ENCODE measurements at places on chromosomes 7 and 10.

DNA sequence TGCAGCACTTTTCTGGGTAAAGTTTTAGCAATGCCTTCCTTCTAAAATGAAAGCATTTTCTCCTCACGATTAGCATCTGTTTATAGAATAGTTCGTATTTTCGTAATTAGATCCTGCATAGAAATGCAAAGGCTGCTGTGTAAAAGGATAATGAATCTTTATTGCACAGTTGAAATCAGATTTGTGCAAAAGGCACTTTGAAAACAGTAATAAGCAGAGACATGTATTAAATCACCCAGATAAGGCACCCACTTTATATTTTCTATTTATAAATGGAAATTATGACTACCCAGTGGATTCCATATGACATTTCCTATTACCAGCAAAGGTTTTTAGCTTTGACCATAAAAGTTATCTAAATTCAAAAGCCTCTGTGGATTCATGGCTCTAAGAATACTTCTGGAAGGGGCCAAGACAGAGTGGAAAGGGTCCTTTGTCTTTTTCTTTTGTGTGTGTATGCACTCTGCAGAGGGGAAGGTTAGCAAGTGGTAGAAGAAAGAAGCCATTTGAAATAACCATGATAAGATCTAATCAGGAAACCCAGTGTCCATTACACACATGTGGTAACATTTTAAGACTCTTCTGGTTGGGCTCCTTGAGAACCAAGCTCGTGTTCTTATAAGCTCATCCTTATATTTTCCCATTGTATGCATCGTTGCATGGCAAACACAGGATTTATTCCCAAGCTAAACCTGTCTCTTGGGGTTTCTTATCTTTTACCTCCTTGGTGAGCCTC lies 612.1 kb downstream of the AUTS2 start:
- DNase-seq = no peak

- DNase-seq = peak; percentile 27
Observed at GRCh38 chr10:34637418-34637911, 177.6 kb downstream of the PARD3 start.

GRCh38 chr10:121580276-121581116 lies 17.7 kb downstream of the FGFR2 start:
- no peak for DNase-seq

GRCh38 chr7:131673576-131673975 lies 117.1 kb upstream of the PODXL start:
- DNase-seq = no peak

- DNase-seq = no peak
Observed at GRCh38 chr7:102119925-102120324, 166.7 kb upstream of the SH2B2 start.

- no peak for DNase-seq
Observed at GRCh38 chr7:30302656-30303311, 18.4 kb downstream of the ZNRF2 start.

DNA sequence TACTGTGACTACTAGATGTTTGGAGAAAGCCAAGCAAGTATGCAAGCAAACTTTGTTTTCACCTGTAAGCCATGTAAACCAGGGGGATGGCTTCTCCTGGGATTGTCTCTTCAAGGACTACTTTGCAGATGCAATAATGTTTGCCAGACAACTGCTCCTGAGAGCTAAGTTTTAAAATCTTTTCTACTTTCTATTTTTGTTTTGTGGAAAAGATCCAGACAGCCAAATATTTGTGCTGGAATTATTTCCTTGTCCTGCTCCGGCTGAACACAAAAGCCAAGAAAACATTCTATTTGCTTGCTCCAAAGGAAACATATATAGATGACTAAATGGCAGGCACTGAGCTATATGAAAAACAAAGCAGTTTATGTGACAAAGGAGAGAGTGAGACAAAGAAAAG lies 51.6 kb downstream of the TFPI2 start:
- no peak for DNase-seq

- peak; percentile 67 for DNase-seq
Observed at GRCh38 chr10:61902445-61903220, 1.1 kb downstream of the ARID5B start.

DNA sequence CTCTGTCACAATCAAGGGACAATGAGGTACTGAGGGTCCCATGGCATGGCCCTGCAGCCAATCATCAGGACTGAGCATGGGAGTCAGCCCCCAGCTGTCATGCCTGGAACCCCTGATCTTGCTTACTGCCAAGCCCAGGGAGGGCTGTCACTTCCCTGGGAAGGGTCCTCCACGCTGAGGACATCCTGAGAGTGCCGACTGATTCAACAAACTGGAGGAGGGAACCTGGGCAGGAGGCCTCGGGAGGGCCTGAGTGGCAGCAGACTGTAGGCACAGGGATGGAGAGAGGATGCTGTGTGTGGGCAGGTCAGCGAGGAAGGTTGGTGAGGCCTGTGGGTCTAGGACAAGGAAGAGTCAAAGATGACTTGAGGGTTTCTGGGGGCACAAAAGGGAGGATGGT lies 154.3 kb downstream of the ZNF248 start:
- DNase-seq = no peak

DNA sequence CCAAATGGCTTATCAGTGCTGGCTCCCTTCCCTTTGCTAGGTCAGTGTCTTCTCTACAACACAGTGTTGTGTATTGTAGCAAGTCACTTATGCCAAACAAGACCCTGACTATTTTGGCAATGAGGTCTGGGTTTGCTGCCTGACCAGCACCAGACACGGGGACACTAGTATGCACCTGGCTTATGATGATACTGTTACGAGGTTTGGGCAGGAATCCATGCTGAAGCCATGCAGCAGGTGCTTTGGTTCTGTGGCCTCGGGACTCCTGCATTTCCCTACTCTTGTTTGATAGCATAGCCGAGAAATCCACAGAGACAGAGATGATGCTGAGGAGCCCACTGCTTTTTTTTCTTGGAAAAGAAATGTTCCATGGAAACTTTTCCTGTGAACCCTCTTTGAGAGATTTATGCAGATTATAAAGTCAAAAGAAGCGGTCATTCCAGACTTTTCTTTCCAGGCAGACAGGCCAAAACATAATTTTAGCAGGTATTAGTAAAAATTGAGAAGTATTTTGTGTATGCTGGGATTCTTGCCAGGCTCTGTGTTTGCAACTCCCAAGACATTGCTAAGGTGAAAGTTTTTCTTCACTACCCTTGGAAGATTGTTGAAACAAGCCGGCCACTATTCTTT lies 291.1 kb downstream of the BBS9 start:
- no peak for DNase-seq

DNA sequence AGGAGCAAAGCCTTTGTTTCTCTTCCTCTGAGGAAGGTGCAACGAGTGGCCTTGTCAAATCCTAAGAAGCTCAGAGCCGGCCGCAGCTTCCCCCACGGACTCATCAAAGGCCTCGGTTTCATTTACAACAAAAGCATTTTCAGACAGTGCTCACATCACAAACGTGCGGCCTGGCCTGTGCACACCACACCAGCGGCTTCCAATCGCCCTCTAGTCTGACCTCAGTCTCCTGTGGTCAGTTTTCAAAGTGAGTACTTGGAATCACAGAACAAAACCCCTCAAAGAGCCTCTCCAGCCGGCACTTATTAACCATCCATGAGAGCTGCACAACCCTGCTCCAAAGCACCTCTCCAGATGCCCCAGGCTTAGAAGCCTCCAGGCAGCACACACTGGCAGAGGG lies 3.3 kb downstream of the RADIL start:
- DNase-seq = no peak

DNA sequence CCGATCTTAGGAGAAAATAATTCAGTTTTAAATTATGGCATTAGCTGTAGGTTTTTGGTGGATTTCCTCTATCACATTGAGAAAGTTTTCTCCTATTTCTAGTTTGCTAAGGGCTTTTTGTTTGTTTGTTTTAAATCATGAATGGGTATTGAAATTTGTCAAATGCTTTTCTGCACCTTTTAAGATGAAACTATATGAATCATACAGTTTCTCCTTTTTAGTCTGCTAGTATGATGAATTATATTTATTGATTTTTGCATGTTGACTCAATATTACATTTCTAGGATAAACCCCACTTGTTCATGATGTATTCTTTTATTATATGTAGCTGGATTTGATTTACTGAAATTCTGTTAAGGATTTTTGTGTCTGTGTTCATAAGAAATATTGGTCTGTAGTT lies 70.3 kb upstream of the PIP4K2A start:
- no peak for DNase-seq

DNA sequence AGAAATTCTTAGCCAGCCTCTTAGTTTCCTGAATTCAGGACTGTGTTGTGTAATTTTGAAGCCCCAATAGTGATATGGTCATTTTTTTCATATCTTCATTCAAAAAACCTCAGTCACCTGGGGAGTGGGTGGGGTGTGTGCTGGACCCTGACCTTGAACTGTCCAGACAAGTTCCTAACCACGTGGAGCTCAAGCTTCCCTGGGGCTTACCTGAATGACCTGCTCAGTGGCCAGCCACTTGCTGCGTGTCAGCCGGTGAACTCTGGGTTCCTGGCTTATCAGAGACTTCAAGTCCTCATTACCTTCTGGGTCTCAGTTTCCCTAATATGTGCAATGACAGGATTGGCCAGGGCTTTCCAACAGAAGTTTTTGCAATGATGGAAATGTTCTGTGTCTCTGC lies 27.1 kb downstream of the MGMT start:
- no peak for DNase-seq

- no peak for DNase-seq
Observed at GRCh38 chr7:148866362-148866761, 17.7 kb downstream of the EZH2 start.

DNA sequence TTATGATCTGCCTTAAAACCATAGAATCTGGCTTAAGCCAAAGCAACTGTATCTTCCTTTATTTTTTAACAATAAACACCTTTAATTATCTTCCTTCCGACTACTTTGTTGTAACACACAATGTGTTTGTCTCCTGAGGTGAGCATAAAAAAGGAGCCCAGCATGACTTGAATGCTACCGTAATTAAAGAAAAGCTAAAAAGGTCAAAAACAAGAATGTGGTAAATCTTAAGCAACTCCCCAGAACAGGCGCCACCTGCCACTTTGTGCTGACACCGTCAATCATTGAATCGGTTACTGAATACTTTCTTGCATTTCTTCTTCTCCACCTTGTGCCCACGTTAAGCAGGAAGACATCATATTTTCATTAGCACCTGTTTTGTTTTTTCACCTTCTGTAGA lies 569.9 kb upstream of the C7orf33 start:
- no peak for DNase-seq

- no peak for DNase-seq
Observed at GRCh38 chr10:11104772-11105675, 87.4 kb downstream of the CELF2 start.

DNA sequence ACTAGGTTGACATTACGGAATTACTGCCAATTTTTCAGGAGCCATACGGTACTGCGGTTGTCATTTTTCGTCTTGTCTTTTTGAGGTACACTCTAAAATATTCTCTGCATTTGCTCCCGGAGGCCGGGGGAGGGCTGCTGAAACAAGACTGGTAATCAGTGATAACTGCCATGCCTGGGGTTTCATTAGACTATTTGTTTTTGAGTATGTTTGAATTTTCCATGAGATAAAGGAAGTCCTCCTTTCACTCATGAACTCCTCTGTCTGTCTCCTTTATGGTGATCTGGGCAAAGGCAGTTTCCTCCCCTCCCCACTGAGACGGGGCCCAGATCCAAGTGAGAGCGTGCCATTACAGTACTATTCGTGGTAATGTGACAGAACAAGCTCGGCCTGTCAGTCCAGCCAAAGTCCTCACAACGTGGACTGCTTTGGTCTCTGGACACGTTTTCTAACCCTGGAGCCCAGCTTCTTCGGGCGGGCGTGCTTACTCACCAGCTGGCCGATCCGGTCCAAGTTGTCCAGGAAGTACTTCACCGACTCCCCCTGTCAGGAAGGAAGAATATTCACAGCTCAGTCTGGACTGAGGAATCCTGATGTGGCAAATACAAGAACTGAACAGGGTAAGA lies 45.1 kb downstream of the AMZ1 start:
- DNase-seq = no peak

DNA sequence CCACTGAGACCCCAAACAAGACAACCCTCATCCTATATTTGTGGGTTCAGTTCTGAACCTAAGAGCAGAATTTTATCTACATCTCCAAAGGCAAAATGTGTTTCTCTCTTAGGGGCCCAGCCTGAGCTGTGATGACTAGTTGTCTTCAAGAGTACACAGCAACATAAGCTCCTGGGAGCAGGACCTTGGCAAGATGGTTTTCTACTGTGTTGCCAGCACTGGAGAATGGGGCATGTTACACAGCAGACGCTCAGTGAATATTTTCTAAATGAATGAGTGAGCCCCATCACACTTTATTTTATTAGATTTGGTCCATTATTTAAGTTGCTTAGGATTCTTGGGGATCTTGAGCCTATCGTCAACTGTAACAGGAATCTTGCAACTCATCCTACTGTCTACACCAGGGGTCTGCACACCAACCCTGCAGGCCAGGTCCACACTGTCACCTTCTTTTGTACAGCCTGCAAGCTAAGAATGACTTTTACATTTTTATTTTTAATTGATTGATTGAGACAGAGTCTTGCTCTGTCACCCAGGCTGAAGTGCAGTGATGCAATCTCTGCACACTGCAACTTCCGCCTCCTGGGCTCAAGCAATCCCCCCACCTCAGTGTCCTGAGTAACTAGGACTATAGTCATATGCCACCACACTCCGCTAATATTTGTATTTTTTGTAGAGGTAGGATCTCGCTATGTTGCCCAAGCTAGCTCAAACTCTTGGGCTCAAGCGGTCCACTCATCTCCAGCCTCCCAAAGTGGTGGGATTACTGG lies 347.1 kb downstream of the FGFR2 start:
- DNase-seq = no peak

DNA sequence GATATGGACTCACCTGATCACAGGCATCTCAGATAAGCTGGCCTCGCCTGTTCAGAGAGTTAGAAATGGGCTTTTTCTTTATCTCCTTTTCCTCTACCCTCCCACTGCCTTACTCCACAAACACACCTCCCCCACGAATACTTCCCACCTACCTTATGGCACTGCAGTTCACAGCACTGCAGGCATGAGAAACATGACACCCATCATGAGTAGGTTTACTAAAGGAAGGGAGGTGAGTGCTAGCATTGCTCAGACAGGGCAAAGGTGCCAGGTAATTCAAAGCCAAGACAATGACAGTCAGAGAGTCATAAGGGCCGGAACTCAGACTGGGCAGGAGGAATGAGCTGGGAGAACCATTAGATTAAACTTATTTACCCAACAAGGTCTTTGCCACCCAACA lies 220.6 kb downstream of the FAM107B start:
- no peak for DNase-seq

DNA sequence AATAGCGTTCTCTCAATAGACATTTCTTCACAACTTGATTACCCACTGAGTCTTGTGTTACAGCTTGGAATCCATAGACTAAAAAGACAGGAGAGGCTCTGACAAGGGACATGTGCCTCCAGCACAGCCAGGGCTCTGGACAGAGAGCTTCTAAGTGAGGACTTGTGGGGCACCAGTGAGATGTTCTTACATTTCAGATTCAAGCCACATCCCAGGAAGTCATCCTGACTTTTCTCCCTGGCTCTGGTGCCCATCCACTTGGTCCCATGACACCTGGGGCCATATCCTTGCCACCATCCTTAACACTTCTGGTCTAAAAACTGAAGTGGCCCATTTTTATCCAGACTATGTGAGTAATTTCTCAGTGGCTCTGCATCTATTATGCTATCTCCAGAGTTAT lies 440.1 kb downstream of the TCERG1L start:
- DNase-seq = no peak

- peak; percentile 72 for DNase-seq
Observed at GRCh38 chr10:4678023-4678950, 147.7 kb upstream of the AKR1E2 start.

- no peak for DNase-seq
Observed at GRCh38 chr10:86345859-86346798, 20.5 kb downstream of the GRID1 start.

GRCh38 chr7:2443491-2443890 lies 32.7 kb downstream of the GRIFIN start:
- no peak for DNase-seq
